ENCODE measurements at places on chromosomes 6 and 20.
A peak's percentile ranks its signal among the peaks of the same experiment; 100 is the strongest.

GRCh38 chr6:157314705-157315321 lies 8.5 kb downstream of the TMEM242 start:
- no peak for DNase-seq

DNA sequence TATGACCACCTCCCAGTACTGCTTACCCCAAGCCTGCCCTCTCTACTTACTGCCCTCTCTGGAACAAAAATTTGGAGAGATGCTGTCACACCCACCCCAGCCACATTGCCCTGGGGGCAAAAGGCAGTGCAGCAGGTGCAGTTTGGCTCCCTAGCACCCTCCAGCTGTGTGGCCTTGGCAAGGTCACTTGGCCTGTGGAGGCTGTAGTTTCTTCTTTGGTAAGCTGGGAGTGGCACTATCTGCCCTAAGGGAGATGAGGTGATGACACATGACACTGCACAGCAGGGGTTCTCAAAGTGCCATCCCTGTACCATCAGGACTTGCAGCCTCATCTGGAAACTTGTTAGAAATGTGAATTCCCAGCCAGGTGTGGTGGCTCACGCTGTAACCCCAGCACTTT lies 44.8 kb downstream of the TAF8 start:
- DNase-seq = no peak

DNA sequence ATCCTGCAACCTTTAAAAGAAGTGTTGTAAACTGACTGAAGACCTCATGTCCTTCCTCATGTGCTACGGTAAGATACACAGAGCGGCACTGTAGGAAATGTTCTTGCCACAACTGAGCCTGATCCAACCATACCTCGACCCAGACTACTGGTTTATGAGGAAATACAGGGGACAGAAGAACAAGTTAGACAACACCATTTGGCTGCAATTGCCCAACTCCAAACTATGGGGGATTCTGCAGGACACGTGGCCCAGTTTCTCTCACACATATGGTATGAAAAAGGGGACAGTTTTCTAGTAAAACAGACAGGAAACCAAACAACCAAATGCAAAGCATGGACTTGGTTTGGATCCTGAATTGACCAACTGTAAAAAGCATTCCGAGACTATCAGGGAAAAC lies 10.5 kb downstream of the PRPH2 start:
- DNase-seq = no peak

GRCh38 chr20:17786221-17786718 lies 86.5 kb downstream of the BANF2 start:
- no peak for DNase-seq

- no peak for DNase-seq
These were observed 34.9 kb downstream of the DYNLT1 start for GRCh38 chr6:158609455-158610155.

- no peak for DNase-seq
These were observed 744.1 kb downstream of the DHX35 start for GRCh38 chr20:39706184-39706663.

GRCh38 chr6:27684264-27685211 lies 211.6 kb upstream of the ZNF184 start:
- peak; percentile 59 for DNase-seq

- DNase-seq = no peak
These were observed 201.4 kb upstream of the HDDC2 start for GRCh38 chr6:125503181-125503580.

DNA sequence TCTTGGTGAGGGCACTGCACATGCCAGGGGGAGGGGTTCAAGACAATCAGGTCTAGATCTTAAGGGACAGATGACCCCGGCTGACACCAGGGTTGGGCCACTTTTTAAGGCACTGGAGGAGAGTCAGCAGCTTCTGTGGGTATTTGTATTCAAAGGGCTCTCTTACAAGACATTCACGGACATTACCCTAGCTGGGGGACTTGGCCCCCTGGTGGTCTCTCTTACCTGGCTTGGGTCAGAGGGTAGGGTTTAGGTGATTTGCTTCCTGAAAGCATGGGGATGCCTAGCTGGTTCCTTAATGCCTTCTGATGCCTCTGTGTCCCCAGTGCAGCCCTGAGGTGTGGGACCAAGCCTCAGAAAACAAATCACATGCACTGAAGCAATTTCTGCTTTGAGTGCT lies 354.7 kb downstream of the CDC5L start:
- no peak for DNase-seq

DNA sequence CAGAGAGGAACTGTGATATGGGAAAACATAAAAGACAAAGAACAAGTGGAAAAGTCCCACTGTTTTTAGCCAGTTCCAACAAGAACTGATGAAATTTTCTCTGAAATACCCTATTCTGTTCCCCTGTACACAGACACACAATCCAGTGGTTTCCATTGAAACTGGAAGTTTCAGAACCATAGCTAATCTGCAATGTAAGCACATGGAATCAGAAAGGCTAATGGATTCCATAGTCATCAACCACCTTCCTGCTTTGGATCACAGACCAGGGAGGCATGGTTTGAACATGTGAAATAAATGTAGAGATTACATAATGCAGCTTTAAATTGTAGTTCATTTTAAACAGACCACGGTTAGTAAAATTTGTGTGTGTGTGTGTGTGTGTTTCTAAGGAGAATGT lies 242.1 kb downstream of the GJA1 start:
- no peak for DNase-seq

DNA sequence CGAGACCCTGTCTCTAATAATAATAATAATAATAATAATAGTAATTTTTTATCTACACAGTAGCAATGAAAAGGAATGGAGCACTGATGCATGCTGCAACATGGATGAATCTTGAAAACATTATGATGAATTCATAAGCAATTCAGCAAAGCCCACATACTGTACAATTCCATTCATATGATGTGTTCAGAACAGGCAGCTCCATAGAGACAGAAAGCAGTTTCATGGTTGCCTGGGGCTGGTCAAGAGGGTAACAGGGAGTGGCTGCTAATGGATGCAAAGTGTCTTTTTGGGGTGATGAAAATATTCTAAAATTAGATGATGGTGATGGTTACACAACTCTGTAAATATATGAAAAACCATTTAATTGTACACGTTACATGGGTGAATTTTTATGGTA lies 43.6 kb downstream of the SLC24A3 start:
- no peak for DNase-seq

DNA sequence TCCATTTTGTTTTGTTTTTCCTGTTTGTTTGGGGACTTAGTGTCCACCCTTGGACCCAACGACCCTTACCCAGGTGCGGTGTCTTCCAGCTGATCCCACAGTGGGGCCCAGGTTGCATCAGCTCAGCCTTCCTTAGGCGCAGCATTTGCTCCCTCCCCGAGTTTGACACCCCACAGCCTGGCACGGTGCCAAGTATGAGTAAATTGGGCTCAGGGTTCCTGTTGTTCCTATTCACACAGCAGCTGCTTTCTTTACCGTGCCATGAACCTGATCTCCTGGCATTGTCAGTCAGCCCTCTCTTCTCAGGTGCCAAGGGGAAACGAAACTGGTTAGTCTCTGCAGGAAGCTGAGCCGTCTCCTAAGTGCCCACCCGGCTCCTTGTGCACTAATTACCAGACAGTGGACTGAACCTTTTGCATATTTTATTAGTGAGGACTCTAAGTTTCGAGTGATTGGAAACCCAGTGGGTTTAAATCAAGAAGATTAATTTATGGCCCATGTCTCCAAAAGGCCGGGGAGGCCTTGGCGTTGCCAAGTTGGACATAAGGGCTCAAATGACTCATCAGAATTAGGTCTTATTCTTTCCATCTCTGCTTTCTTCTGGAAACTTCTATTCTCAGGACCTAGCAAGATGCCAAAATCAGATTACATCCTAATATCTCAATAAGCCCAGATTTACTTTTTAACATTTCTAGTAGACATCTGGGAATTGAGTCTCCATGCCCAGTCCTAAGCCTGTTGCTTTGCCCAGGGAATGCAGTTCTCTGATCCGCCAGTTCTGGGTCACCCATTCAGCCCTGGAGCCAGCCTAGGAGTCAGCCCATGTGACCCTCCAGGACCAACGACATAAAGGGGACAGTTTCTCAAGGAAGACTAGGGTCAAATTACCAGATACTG lies 68.8 kb downstream of the TSHZ2 start:
- no peak for DNase-seq

- DNase-seq = no peak
These were observed 37.6 kb upstream of the CD83 start for GRCh38 chr6:14079971-14080370.

DNA sequence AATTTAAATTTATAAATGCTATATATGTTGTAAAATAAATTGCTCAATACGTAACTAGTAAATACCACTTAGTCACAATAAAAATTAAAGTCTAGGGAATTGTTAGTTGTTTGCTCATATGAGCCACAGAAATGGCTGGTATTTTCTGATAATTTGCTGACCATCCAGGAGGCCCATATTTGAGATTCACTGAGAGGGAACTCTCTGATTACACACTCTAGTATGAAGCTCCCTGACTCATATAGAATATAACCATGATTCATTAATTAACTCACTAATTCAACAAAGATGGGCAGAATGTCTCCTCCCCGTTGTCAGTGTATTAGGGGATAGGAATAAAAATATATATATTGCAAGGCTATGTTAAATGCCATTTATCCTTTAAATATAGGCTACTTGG lies 46.6 kb upstream of the TMEM30A start:
- no peak for DNase-seq

- DNase-seq = no peak
These were observed 83.0 kb downstream of the SCAND1 start for GRCh38 chr20:35871259-35871771.

- no peak for DNase-seq
These were observed 37.3 kb downstream of the IPCEF1 start for GRCh38 chr6:154319231-154319858.

GRCh38 chr20:63290136-63290676 lies 2.8 kb upstream of the COL20A1 start:
- no peak for DNase-seq

DNA sequence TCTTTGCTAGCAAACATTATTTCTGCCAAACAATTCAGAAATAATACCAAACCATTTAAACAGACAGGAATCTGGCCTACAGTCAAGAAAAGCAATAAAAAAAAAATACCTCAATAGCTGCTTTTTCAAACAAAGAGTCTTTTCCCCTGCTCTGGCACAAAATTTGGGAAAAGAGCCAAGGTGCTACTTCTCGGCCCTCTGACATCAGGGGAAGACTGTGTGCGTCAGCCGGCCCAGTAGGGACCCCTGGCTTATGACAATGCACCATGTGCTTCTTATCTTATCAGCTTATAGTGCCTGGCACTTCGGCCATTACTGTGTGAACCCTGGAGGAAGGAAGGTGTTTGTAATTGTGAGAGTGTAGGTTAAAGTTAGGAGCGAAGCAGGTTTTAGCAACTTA lies 89.4 kb downstream of the PDE10A start:
- DNase-seq = no peak

GRCh38 chr6:28209753-28210535 lies 15.1 kb upstream of the ZSCAN9 start:
- DNase-seq = no peak

DNA sequence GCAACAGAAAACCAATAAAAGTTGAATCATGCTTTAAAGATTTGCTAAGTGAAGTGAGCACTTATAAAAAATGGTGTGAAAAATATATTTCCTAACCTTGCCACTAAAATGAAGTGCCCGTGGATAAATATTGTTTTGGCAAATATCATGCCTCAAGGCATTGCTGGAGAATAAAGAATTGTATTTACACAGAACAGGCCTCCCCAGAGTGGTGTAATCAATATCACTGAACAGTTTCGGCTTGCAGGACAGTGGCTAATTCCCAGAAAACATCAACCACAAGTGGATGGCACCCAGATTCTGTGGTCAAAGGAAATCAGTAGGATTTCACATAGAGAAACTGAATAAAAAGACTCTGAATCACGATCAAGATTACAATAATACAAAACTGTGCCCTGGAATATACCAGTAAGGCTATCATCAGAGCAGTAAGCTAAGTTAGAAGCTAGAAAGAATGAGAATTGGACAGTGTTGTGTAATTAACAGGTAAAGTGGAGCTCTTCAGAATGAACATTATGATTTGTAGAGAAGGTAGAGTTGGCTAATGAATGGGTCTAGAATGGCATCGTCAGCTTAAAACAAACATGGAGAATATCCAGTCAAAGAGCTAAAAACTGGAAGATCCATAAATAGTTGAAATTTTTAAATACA lies 1026.9 kb upstream of the ADGRB3 start:
- no peak for DNase-seq

DNA sequence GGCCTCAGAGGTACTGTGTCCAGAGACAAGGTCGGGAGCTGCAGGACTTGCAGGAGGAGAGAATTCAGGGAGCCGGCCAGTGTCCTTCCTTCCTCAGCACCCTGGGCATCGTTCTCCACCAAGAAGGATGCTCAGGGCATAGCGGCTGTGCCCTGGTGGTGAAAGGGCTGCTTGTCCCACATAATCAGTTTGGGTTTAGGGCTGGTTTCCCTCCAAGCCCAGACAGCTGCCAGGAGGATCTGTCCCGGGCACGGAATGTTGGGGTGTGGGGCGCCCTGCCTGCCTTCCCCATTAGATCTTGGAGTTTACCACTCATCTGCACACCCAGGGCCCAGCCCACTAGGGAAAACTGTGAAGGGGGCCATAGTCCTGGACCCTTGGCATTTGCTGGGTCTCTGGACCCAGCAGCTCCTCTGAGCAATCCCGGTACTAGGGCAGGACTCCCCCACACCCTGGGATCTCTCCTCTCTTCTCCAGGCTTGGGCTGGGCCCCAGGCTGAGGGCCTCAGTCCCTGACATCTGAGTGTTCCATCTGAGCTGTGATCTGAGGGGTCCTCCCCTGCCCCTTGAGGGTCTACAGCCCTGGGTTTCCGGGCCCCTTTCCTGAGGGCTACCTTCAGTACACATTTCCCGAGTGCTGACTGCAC lies 18.6 kb upstream of the SPDEF start:
- no peak for DNase-seq

DNA sequence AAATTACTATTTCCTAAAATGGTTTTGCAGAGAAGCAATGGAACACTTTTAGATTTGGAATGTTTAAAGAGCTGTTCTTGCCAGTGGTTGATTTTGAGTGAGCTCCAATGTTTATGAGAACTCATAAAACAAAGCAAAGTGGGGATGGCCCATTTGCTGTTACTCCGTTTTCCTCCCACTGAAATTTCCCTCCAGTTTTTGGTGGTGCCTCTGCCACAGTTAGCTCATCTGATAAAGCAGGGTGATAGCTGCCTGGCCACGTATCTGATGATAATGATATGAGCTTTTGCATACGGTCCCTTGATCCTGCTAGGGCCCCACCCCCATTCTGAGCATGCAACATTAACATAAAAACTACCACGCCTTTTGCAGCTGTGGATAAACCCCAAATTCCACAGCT lies 10.4 kb downstream of the CD83 start:
- DNase-seq = no peak

Data from glutamatergic neuron (in vitro differentiated cells).